ENCODE measurements at places on chromosomes 1 and 21.

DNA sequence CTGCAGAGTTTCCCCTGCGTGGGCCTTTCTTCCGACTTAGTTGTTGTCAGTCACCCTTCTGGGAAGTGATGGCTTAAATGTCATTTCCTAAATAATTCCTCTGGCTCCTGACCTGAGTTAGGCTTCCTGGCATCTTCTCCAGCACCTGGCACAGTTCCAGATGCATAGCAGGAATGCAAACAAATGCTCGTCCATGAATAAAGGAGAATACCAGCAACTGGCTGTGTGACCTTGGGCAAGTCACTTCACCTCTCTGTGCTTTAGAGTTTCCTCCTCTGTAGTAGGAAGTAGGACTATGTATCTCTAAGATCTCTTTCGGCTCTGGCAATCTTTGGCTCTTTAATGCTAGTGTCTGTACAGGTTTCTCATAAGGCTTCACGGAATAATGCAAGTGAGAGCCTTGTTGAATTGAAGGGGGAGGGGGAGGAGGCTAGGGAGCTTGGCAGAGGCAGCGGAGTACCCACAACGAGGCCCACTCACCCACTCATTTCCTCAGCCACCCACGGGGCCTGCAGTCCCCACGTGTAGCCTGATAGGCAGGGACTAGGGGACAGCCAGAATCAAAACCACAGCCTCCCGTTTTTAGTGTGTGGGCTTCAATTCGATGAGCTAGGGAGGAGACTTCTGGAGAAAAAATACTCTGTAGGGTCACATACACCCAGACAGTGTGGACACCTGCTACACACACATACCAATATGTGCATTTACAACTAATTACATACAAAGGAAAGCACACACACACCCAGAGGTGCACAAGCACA is 48.1 kb downstream of the TENT5C start:
- no peak for DNase-seq

DNA sequence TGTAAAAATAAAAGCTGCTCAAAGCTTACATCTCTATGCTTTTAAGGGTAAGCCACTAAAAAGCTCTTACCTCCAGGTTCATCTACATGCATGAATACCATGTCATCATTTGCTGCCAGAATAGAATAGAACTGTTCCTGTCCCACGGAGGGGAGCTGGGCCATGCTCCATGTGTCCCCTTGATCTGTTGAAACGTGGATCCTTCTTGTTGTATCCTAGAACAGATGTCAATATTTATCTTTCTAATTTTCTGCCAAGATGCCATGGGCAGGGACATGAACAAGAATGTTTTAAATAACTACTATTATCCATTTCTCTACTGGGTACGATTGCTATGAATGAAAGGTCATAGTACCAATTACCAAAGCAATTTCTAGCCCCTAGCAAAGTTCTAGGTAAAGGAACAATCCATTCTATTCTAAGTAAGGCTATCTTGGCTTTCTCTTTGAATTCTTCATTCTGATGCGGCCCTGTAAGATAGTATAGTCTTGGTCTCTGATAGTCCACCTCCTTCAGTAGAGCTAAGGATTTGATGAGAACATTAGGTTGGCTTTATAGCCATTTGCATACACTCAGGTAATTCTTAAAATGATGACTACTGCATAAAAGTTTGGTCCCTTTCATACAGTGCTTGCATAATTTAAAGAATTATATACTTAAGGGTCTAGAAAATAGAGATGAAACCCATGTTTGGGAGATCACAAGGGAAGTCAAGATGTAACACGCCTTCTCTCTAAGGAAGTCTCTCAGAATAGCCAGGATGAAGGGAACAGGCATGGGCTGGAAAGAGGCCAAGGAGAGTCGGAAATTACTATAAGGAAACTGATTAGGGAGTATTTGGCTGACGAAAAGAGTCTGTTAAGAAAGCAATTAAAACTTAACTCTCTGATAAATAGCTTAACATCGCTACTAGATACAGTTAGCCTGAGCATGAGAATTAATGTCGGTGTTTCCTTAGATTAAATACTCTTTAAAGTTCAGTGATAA is 35.4 kb upstream of the MYBPHL start:
- DNase-seq, result no peak

GRCh38 chr1:183711741-183712361 is 58.7 kb upstream of the APOBEC4 start:
- no peak for DNase-seq

DNA sequence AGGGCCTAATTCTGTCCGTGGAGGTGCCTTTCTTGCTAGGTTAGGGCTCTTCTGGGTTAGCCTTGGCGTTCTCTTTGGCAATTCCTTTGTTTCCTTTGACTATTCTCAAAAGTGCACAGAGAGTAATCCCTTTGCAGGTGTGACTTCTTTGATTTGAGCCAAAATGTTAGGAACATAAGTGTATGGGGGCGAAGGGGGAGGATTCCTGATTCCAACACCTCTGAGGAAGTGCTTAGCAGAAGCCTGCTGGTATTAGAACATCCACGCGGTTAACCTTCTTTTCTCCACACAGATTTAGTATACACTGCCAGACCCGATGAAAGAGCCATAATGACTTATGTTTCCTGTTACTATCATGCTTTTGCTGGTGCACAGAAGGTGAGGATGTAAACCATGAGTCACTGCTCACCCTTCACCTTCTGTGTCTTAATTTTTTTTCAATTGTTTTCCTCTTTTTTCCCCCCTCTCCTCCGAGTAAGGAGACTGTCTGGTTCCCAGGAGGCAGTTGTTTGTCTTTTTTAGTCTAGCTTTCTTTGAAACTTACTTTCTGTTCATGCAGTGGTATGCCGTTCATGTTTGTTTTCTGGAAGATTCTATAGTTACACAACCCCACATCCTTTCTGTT is 48.0 kb downstream of the ACTN2 start:
- no peak for DNase-seq

- DNase-seq, result no peak
These were observed 34.9 kb downstream of the PLXNA2 start for GRCh38 chr1:208209286-208209685.

GRCh38 chr1:236589531-236589930 is 14.8 kb downstream of the HEATR1 start:
- DNase-seq, result no peak

- DNase-seq, result no peak
These were observed 1.6 kb downstream of the COG2 start for GRCh38 chr1:230643908-230644307.

GRCh38 chr1:179053486-179053885 is 27.8 kb downstream of the FAM20B start:
- no peak for DNase-seq

GRCh38 chr1:32014199-32014947 is 705 bp downstream of the KHDRBS1 start:
- DNase-seq, result no peak

- DNase-seq, result no peak
These were observed 17.9 kb upstream of the CENPF start for GRCh38 chr1:214584805-214585766.

- DNase-seq, result no peak
These were observed 547.4 kb downstream of the LTN1 start for GRCh38 chr21:28445141-28445830.

DNA sequence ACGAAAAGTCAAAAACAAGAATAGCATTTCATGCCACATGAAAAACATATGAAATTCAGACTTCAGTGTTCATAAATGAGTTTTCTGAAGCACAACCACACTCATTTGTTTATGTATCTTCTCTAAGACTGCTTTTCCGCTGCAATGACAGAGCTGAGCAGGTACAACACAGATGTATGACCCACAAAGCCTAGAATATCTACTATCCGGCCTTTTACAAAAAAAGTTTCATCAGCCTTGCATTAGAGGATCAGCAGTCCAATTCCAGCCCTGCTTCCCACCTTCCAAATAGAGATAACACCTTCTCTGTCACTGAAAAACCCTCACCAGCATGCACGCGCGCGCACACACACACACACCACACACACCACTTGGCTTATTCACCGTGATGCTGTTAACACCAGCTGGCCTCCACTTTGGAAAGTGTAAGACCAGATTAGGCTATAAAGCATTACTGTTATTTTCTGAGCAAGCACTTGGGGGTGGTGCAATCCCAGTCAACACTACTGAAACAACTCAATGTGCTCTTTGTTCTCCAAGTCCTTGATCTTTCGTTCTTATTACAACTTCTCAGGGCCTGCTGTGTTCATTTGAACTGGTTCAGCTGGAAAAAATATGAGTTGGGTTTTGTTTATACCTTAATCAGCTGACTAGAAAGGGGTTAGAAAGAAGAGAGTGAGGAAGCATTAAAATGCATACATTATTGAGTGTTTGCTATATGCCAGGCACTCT is 90.0 kb downstream of the GLUL start:
- no peak for DNase-seq

GRCh38 chr1:39061951-39062350 is 35.8 kb downstream of the NDUFS5 start:
- DNase-seq, result no peak

GRCh38 chr1:60908159-60908558 is 174.2 kb upstream of the NFIA start:
- no peak for DNase-seq

GRCh38 chr1:42214447-42214871 is 49.9 kb upstream of the GUCA2A start:
- DNase-seq, result no peak

- no peak for DNase-seq
These were observed 1.7 kb downstream of the RHOU start for GRCh38 chr1:228736844-228737445.

DNA sequence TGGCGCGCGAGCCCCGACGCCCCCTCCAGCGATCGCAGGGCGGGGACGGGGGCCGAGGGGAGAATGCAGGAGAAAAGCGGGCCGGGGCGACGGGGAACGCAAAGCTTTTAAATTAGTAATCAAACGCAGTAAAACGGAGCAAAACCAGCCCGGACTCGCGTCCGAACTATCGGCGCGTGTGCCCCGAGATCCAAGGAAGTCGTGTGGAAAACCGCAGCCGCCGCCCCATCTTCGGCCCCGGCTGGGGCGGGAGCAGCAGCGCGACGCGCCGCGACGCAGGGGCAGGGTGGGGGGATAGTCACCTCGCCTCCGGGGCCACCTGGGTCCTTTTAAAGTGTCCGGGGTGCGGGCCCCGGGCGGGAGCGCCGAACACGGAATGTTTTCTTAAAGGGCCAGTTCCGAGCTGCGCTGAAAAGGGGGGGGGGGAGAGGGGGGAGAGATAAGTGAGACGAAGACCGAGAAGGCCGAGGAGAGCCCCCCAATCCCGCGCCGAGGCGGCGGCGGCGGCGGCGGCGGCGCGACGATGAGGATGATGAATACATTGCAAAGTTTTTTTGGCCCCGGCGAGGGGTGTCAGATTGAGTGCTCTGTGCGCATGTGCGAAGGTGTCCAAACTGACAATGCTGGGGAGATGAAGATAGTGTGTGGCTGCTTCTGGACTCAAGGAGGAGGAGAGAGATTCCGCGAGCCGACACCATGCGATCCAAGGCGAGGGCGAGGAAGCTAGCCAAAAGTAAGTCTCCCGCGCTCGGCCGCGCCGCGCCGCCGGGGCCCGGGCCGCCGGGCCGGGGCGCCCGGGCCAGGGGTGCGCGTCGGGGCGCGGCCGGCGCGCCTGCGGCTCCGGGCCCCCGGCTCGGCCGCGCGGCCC is at the start of gene PRDM16:
Gene PRDM16, plus strand, starts transcription at position 640 of the 868 bp plus-strand sequence. Its CDS starts 57 bp downstream, at position 697.
- DNase-seq, result no peak

GRCh38 chr1:241061062-241061461 is 295.9 kb downstream of the RGS7 start:
- DNase-seq, result no peak

- no peak for DNase-seq
These were observed 45.6 kb downstream of the GNPAT start for GRCh38 chr1:231286603-231287002.

- no peak for DNase-seq
These were observed 25.5 kb upstream of the PSMG1 start for GRCh38 chr21:39208624-39209333.

DNA sequence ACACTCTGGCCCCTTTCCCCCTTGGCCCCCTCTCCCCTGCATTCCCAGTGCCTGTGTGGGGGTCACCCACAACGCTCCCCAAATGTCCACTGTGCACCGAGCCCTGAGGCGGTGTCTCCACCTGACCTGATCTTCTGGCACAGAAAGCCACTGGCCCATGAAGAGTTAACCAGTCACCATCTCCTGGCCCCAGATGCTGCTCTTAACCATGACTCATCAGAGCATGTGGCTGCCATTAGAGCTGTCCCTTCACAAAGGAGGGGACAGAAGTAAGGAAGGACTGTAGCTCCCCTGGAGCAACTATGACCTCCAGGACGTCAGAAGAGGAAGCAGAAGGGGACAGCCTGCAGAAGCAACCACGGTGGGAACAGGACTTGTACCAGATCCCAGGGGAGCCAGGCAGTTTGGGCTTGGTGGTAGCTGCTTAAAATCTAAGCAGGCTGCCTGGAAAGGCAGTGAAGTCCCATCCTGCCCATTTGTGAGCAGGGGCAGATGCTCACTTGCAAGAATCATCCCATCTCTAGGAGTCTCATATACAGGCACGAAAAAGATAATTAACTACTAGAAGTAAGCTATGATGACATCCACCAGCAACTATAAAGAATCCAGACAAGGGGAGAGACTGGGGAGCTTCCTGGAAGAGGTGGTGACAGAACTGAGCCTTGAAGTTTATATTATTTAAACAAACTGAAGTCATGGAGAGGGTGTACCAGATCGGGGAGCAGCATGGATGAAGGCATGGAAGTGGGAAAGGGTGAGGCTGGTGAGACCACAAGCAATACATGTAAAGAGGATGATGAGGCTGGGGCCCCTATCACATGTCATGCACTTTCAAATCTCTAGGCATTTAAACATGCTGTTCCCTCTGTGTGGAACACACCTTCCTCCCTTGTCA is 1.1 kb upstream of the TTC39A start:
- no peak for DNase-seq

GRCh38 chr1:234851450-234852438 is 241.8 kb upstream of the IRF2BP2 start:
- no peak for DNase-seq

DNA sequence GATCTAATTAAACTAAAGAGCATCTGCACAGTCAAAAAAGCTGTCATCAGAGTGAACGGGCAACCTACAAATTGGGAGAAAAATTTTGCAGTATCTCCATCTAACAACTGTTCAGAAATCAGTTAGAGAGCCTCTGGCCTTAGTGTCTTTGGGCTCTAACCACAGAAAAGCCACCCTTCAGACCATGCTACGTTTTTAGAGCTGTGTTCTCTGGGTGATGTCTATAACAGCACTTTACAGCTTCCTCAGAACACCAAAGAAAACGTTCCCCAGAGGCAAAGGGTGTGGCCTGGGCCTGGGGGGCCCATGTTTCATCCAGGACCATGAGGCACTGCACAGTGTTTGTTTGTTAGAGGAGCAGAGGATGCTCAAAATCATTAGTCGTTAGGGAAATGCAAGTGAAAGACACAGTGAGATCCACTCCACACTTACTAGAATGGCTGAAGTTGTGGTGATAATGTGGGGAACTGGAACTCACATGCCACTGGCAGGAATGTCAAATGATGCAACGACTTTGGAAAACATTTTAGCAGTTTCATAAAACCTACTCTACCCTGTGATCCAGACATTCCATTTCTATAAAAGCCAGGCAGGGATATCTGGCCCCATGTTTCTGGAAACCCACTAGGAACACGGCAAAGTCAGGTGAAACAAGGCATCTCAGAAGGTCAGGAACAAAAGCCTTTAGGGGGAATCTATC is 250.4 kb upstream of the HOOK1 start:
- no peak for DNase-seq

- no peak for DNase-seq
These were observed 21.8 kb downstream of the MMEL1 start for GRCh38 chr1:2611031-2611501.
